Stimulated activated CD4-positive, alpha-beta T cell treated with anti-CD3 and anti-CD28 coated beads, Interleukin-1b, Interleukin-23, amount 100 ng/mL, for 48 hours (primary cell): ENCODE measurements at places on chromosomes 7 and 10.

- DNase-seq, result no peak
These were observed 222.8 kb downstream of the LRMDA start for GRCh38 chr10:75654171-75654771.

- DNase-seq, result no peak
These were observed 80.0 kb downstream of the ZNF277 start for GRCh38 chr7:112286250-112287086.

DNA sequence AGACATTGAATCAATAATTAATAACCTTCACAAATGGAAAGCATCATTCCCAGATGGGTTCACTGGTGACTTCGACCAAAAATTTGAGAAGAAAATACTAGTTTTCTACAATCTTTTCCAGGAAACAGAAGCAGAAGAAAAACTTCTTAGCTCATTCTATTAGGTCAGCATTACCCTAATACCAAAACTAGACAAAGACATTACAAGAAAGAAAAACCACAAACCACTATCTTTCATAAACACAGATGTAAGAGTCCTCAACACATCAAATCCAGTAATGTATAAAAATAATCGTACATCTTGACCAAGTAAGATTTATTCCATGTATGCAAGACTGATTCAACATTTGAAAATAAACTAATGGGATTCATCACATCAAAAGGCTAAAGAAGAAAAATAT lies 64.0 kb upstream of the CDK1 start:
- no peak for DNase-seq

- peak; percentile 27 for DNase-seq
These were observed 1.9 kb downstream of the INA start for GRCh38 chr10:103278862-103279298.

- DNase-seq, result no peak
These were observed 1.6 kb downstream of the EXOSC1 start for GRCh38 chr10:97444212-97444611.

- DNase-seq, result no peak
These were observed 132.0 kb upstream of the MDFIC start for GRCh38 chr7:114789871-114790311.

- DNase-seq, result no peak
These were observed 619 bp downstream of the EXOC4 start for GRCh38 chr7:133253519-133253875.

DNA sequence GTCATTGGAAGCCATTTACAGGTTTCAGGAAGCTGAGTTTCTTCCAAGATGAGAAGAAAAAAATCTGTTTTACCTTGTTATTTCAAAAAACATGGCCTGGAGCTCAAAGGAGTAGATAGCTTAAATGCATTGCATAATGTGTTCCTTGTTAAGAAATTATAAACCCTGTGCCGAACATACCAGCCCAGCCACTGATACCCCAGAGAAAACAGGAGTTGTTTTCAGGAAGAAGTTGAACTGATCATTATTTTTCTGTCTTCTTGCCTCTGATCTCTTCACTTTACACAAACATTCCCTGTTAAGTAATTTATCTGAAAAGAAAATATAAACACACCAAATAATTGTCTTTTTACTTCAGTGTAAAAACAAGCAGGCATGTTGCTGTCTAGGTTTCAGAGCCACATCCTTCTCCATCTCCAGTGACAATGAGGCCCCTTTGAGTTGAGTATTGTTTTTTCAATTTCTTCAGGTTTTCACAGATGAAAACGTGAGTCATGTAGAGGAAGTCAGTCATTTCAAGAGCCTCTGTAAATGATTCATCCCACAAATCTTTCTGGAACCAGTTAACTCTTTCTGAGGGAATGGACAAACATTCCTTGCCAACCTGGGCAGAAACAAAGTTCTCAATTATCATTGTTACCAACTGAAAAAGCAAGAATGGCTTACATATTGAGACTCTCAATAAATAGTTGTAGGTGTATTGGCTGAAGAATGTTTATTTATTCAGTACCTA lies 244.2 kb downstream of the IPMK start:
- no peak for DNase-seq

DNA sequence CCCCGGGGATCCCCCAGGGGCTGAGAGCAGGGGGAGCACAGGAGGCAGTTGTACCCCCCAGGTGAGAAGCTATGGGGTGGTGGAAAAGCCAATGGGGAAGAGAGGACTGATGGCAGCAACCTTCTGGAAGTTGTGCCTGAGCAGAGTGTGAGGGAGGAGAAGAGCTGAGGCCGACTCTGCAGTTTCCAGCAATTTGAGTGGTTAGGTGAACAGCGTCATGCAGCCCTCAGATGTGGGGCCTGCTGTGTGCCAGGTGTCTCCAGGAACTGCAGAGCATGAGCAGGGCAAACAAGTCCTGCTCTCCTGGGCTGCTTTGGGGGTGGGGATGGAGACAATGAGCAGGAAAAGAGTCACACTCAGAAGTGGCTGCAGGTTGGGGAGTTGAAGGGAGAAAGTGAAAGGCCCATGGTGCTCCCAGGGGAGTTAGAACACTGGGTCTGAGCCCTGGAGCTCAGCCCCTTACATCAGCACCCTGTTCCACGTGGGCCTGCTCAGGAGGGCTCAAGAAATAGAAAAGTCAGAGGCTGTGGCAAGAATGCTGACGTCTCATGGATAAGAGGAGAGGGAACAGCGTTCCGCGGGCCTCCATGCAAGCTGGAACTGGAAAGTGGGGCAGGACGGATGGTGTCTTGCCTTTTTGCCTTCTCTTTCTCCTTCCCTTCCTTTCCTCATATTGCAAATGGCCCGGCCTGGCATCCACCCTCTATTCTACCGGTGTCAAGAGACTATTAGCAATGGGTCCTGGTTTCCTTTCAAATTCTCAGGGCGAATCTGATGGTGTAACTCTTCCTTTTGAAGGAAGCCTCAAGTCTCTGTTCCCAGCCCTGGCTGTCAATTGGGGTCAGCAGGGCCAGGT lies 4.0 kb upstream of the AFAP1L2 start:
- DNase-seq, result no peak

GRCh38 chr7:138170959-138171703 lies 94.9 kb downstream of the AKR1D1 start:
- DNase-seq, result no peak

DNA sequence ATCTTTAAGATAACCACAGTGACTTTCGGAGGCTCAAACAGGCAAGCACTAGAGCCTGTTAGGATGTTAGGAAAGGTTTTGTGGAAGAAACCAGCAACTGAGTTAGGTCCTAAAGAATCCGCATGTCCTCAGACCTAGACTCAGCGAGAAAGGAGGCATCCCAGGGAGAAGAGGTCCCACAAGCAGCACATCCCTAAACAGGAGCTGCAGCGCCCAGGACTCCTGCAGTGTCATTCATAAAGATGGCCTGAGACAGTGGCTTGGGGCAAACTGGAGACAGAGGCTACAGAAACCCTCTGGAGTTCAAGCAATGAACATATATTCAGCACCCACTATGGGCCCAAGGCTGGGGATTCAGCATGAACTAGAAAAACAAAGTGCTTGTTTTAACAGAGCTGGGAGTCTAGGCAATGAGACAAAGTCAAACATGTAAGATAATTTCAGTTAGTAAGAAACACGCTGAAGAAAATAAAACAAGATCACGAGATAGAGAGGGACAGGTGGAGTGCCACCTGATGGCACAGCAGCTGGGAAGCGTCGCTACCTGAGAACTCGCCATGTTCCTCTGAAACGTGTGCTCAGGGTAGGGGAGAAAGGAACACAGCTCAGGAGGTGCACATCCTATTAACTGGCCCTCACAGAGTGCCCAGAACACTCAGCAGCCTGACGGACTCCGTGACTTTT lies 48.1 kb downstream of the PARD3 start:
- no peak for DNase-seq

- DNase-seq, result no peak
These were observed 123.2 kb upstream of the LANCL2 start for GRCh38 chr7:55241958-55242357.

DNA sequence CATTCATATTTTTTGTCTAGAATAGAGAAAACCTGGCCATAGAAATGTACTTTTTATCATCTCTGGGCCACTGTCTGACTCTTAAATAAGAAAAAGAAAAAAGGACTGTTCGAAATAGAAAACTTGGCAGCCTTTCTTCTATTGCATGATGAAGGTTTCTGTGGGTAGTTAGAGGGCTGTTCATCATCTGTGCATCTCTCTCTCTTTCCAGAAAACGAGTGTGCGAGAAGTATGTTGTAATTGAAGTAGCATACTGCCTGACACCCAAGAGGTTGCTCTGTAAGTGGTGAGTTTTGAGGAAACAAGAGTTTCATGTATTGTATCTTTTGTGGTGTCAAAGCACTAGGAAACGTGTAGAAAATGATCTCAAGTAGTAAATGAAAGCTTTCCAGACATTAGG lies 343.2 kb upstream of the TMEM229A start:
- DNase-seq, result no peak
